ENCODE measurements at places on chromosomes 2 and 18. TPM values are rescaled to one million over a fixed set of nuclear protein-coding genes. Genes with fewer than 3 reads are reported as not detected.

The RETREG2 gene
- total RNA-seq: 72.7 TPM

The LYG2 gene
- total RNA-seq: not detected

The AQP4 gene
- total RNA-seq: 0.72 TPM

The C2orf80 gene
- total RNA-seq: not detected

The CNTNAP5 gene
- total RNA-seq: not detected

The KIF1A gene
- total RNA-seq: not detected

The FHL2 gene
- 50.3 TPM for total RNA-seq

The TSPYL6 gene
- not detected for total RNA-seq

The ASIC4 gene
- not detected for total RNA-seq

The SATB2 gene
- 1.7 TPM for total RNA-seq

The LHCGR gene
- total RNA-seq: not detected

The XIRP2 gene
- not detected for total RNA-seq

The GKN2 gene
- not detected for total RNA-seq

The TRIM43 gene
- total RNA-seq: not detected

The ORC4 gene
- total RNA-seq: 37.7 TPM

The EIF2AK2 gene
- 24.3 TPM for total RNA-seq

The ICOS gene
- total RNA-seq: not detected

The CXCR2 gene
- total RNA-seq: 0.48 TPM

The PRKRA gene
- total RNA-seq: 70.8 TPM

The QPCT gene
- 21.2 TPM for total RNA-seq

The ADAM23 gene
- total RNA-seq: 0.24 TPM

The FAM110C gene
- total RNA-seq: 21.4 TPM

The SLC9A4 gene
- total RNA-seq: 2.7 TPM

The VWC2L gene
- total RNA-seq: not detected

The SLC23A3 gene
- 0.43 TPM for total RNA-seq

The ACVR1C gene
- 0.72 TPM for total RNA-seq

The C2orf81 gene
- 0.72 TPM for total RNA-seq

The AGXT gene
- not detected for total RNA-seq

The OTOS gene
- total RNA-seq: not detected

The SYT4 gene
- total RNA-seq: not detected

The SERPINB3 gene
- total RNA-seq: 33.7 TPM

The UGT1A3 gene
- total RNA-seq: 0.24 TPM

The ASXL3 gene
- total RNA-seq: 0.72 TPM

The AQP12A gene
- total RNA-seq: not detected

The CD8A gene
- under 0.01 TPM for total RNA-seq

The MREG gene
- 77.8 TPM for total RNA-seq

The SP5 gene
- total RNA-seq: not detected

The GPR39 gene
- total RNA-seq: 7.2 TPM

The SAG gene
- not detected for total RNA-seq

The CYS1 gene
- total RNA-seq: 8.4 TPM

The SERPINB13 gene
- 9.2 TPM for total RNA-seq

The PLEK gene
- total RNA-seq: not detected

The HAT1 gene
- 23.1 TPM for total RNA-seq

The DLX1 gene
- not detected for total RNA-seq

The ITPRIPL1 gene
- 3.6 TPM for total RNA-seq

The GNLY gene
- total RNA-seq: not detected

The SERPINE2 gene
- 118 TPM for total RNA-seq

The EPG5 gene
- total RNA-seq: 13.6 TPM

The IL36RN gene
- total RNA-seq: 8.4 TPM
